ENCODE measurements at places on chromosomes 11 and 22.

DNA sequence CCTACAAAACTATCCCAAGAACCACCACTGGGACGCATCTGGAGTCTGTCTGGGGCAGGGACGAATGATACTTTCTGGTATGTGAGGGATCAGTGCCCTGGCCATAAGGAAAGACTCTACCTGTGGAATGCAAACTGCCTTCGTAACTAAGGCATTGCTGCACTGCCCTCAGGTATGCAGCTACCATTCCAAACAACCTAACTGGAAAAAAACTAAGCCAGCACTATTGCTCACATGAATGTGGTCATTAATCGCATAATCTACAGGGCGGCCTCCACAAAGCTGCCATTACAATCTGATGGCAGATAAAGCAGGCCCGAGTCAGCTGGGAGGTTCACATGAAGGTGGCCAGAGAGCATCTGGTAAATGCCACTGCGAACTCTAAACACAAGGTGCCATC, 3.9 kb downstream of the PACSIN2 start:
- no peak for DNase-seq

GRCh38 chr11:19525714-19526113, 186.9 kb upstream of the NAV2 start:
- DNase-seq: no peak

GRCh38 chr11:32090545-32091370, at the start of gene RCN1:
Gene RCN1 (plus strand): TSS chr11:32091074. CDS start chr11:32091197, 123 bp downstream.
- DNase-seq: peak; percentile 44

GRCh38 chr11:19874266-19874665, 161.6 kb downstream of the NAV2 start:
- DNase-seq: no peak

- no peak for DNase-seq
Measured at GRCh38 chr22:17222503-17222902, 3.3 kb upstream of the ADA2 start.

- DNase-seq: no peak
Measured at GRCh38 chr11:1476940-1477736, 9.4 kb downstream of the MOB2 start.

- no peak for DNase-seq
Measured at GRCh38 chr11:36162006-36162882, 127.0 kb downstream of the COMMD9 start.

DNA sequence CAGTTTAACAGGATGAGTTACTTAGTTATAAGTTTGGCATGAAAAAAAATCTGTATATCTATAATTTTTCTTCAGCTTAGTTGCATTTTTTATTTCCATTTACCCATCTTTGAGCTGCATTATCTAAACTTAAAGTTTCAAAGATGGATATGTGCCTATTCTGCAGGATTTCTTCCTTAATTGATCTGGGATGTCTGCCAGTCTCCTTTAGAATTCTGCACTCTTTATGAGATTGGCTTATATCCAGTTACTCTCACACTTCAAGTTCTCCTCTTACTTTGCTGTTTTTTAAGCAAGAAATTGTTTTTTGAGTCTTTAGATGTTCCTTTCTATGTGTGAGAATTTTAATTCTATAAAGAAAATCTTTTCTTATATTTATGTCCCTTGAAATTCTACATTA, 5.1 kb upstream of the PDGFD start:
- no peak for DNase-seq

DNA sequence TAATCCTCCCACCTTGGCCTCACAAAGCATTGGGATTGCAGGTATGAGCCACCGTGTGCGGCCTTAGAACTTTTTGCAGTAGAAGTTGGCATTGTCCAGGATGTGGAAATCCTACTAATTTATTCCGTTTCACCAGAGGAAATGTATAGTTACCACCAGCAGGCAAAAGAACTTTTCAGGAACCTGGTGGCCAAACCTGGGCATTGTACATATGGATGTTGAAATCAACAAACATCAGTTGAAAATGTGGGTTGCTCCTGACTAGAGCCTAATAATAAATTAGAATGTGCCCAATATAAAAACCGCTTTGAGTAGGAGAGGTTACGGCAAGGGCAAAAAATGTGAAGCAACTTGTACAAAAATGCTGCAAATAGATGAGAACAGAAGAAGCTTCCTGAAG, 40.7 kb upstream of the XBP1 start:
- DNase-seq: no peak

DNA sequence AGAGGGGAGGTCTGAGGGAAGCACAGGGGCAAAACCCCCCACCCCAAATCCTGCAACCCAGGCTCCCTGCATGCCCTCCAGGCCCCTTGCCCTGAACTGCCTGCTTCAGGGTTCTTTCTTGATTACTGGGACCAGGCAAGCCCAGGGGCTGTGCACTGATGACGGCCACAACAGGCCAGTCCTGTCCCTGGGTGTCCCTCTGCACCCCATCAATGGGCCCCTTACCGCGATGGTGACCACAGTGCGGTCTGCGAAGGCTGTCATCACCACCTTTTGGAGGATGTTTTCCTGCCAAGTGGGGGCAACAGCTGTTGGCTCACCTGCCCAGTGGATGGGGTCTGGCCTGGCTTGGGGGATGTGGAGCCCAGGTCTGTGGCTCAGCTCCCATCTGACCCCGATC, 5.0 kb upstream of the KCNJ11 start:
- DNase-seq: no peak

GRCh38 chr11:26287067-26287518, 44.8 kb upstream of the ANO3 start:
- no peak for DNase-seq

DNA sequence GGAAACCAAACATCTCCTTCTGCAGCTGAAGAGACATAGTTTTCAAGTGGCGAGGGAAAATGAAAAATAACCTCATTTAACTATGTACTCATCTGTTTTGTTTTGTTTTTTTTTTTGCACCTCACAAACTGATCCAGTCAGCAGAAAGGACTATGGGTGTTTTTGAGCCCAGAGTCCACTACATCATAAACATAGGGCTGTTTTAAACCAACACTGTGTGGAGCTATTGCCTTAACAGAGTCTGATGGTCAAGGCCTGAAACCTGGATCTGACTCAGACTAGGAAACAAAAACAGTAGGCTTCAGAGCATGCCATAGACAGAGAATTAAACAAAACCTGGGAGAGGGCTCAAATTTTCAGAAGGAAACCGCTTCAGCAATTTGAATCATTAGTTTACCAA, 99.3 kb upstream of the FSHB start:
- DNase-seq: no peak

GRCh38 chr22:17548010-17548755, 15.1 kb upstream of the SLC25A18 start:
- DNase-seq: no peak

- DNase-seq: no peak
Measured at GRCh38 chr22:29003975-29004646, 57.5 kb downstream of the C22orf31 start.

DNA sequence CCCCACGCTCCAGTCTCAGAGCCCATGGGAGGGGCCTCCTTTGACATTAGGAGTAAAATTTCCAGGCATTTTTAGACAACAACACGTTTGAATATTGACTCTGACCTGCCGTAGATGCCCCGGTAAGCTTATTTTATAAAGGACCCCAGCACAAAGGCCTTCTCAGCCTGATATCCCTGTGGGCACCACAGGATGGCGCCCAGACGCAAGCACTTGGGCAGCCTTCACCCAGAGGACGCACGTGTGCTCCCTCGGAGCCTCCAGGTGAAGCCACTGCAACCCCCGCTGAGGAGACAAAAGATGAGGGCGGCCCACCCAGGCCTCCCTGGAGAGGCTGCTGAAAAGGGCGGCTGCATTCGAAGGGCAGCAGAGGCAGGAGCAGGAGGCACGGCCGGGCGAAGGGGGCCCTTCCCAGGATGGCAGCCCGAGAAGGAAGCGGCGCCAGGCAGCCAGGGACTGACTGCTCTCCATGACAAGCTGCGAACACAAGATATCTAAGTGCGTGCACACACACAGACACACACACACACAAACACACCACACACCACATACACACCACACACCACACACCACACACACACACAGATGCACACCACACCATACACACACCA, 15.2 kb upstream of the TH start:
- DNase-seq: no peak

DNA sequence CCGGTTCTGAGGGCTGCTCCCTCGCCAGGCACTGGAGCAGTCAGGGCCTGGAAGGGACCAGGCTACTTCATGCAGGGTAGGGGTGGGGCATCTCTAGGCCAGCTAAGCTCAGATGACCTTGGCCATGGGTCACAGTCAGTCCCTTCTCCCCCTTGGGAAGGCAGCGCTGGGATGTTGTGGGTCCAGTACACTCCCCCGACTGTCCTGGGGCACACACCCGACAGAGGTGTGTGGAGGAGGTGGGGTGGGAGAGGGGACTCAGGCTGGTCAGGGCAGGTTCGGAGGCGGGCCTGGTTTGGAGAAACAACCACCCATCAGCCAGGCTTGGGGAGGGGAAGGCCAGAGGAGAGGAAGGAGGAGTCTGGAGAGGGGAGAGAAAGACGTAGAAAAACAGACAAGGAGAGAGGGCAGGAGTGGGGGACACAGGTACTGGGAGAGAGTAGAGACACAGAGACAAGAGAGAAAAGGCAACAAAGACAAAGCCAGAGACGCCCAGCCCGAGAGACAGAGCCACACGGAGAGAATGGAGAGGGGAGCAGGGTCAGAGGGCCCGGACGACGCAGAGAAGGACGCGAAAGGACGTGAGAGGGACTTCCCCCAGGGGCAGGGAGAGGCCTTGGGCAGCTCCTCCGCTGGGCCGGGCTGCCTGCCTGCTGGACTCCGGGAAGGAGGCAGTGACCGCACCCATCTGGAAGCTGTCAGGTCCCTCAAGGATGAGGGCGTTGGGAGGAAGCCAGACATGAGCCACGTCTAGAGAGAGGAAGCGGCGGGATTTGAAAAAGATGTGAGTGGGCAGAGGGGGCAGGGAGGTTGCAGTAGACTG, 30.6 kb upstream of the TSKU start:
- peak; percentile 57 for DNase-seq

- DNase-seq: peak; percentile 3
Measured at GRCh38 chr11:87097582-87097981, 59.8 kb downstream of the TMEM135 start.

DNA sequence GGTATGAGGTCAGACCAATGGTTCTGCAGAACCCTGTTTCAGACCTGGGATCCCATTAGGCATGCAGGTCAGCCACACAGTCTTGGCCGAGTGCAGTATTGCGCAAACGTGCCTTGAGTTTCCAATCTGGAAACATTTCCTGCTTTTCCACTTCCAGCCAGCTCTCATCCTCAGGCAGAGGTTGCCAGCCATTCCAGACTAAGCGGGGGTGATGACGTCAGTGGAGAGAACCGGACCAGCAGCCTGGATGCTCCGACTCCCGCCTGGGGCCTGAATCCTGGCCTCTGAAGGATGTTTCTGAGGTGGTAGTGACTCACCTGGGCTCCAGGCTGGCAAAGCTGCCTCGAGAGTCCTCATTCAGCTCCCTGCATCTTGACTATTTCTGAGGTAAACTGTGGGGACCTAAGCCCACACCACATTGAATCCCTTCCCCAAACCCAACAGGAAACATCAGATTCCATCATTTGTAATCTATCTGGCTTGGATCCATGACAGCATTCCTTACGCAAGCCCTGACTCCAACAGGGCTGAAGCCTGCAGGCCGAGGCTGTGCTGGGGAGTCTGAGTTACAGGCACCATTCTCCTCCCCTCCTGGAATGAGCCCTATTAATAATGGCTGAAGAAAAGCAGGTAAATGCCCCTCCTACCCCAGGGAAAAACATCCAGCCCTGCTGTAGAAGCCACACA, 83.0 kb downstream of the ABTB2 start:
- DNase-seq: peak; percentile 96

DNA sequence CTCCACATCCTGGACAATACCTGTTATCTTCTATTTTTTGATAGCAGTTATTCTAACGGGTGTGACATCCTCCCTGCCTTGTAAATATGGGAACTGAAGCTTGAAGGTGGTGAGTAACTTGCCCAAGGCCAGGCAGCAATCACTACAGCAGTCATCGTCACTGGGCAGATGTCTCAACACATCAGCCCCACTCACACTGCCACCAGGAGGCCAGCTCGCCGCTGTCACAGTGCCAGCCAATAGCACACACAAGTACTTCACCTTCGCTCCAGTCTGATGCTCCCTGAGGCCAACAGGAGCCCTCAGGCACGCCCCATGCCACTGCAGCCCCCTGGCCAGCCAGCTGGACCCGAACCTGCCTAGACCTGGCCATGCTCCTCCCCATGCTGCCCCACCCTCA, 4.9 kb upstream of the TTLL1 start:
- peak; percentile 56 for DNase-seq

GRCh38 chr11:131760091-131761061, 390.0 kb downstream of the NTM start:
- peak; percentile 35 for DNase-seq

DNA sequence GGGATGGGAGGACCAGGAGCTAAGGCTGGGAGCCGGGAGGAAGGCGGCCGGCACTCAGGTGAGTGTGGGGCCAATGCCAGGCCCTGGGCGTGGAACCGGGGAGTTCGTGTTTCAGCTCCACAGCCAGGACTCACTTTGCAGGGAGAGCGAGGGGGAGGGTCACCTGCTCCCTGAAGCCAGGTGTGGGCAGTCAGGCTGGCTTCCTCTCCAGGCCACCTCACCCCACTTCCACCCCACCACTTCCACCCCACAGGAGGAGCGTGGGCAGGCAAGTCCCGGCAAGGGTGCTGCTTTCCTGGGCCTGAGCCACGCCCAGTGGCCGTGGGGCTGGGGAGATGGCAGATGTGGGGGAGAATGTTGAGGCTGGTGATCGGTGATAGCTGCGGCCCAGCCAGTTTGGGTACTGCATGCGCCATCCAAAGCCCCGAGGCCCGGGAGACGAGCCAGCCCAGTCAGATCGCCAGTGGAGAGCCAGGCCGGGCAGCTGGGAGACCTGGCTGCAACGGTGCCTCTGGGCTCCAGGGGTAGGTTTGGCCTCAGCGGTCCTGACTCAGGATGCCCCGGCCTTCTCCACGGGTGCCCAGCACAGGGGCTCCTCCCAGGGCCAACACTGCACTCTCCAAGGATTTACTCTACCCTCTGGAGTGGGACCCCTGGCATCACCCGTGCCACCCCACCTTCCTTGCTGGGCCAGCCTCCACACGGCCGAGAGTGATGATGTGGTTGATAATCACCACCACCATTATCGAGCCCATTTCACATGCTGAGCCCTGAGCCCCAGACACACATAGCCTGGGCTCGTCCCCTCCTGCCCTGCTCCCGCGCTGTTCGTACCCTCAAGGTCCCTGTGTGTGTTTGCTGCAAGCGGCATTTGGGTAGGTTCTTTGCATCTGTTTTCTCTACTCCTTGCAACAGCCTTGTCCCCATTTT, 93.8 kb downstream of the WNT7B start:
- DNase-seq: no peak

DNA sequence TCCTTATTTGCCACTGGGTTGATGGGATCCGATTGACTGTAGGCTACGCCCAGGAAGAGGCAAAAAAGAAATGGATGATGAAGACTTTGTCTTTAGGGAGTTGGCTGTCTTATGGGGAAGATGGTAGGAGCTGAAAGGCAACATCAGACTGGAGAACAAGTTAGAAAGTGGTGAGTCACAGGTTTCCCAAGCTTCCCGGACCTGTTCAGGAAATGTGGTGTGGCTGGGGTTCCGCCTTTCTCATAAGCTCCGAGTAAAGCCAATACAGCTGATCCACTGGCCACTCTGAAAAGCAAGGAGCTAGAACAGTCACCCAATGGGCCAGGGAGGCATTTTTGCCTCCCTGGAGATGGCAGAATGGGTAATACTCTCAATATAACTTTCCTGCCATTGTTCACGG, 194.5 kb downstream of the SNX19 start:
- DNase-seq: no peak
